ENCODE measurements at places on chromosomes 3 and 15.

DNA sequence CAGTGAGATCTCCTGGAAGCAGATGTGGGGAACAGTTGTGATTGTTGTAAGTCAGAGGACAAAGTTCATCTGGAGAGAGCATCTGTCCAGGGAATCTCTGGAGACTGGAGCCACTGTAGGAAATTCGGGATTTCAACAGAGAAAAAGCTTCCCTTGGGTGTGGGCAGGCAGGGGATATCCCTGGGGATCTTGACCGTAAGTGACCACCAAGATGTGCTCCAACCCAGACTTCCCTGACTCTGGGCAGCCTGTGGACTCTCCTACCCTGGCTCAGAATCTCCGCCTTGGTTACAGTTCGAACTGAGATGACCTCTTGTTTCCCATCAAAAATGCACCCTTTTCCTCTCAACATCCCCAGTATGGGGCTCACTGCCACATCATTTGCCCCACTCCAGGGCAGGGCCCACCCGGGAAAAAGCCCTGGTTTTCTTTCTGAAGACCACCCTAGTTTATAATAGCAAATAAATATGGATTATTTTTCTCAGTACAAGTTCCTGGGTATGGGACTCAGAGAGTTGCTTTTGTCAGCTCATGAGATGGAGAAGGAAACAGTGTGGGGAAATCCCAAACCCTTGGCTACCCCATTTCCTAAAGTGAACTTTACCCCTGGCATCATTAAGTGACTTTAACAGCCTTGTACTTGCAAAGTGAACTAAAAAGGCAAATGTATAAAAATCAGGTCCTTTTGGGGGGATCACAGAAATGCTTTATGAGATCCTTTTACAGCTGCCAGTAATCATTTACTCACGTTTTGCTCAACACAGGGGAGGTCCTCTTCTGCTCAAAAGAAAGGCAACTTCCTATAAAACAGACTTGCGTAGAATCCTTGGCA, 89.9 kb downstream of the CCNL1 start:
- DNase-seq, result no peak

DNA sequence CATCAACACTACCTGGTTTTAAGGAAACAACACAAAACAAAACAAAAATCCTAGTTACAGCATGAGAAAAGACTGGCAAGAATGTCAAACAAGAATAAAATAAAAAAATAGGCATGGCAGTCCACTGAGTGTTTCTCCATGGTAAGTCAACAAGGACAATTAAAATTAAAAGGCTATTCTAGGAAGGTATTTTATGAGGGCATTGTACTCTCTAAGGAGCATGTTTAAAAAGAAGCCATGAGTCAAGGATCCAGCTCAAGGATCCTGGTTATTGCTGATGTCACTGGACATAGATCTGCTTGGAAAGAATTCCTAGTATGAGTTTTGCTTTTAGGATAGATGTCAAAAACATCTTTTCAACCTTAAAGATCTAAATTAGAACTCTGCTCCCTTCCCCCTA, 106.7 kb downstream of the MYO5A start:
- DNase-seq, result no peak

DNA sequence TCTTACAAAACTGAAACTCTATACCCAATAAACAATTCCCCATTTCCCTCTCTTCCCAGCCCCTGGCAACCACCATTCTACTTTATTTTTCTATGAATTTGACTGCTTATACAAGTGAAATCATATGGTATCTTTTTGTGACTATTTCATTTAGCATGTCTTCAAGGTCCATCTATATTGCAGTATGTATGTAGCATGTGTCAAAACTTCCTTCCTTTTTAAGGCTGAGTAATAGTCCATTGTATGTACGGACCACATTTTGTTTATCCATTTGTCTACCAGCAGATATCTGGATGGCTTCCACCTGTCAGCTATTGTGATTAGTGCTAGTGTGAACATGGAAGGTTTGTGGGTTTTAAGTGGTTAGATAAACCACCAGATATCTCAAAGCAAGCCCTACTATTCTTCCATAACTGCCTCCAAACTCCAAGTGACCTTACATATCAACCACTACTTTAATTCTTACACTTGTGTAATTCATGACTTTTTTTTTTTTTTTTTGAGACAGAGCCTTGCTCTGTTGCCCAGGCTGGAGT, 134.7 kb downstream of the TMCC1 start:
- DNase-seq, result no peak

- no peak for DNase-seq
Observed at GRCh38 chr3:39407259-39407629, 724 bp downstream of the RPSA start.

DNA sequence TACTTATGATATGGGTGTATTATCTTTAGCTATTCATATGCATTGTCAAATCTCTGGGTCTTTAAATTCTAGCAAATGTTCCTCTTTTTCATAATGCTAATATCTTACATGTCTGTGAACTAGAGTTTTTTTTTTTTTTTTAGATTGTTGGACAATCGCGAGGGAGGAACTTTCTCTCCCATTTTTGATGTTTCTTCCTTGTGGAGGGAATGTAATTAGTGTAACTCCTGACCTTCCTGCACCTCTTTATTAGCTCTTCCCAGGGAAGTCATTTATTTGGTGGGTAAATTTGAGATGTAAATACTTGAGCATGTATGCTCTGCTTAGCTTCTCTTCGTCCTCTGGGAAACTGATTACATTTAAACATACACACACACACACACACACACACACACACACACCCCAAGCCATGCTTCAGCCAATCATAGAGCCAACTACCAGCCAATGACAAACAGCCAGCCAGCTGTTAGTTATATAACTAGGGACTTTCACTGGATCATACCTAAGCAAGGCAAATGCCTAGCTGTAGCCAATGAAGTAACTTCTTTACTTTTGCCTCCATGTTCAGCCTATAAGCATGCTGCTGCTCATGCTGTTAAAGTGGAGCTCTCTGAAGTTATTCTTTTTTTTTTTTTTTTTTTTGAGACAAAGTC, 8.3 kb upstream of the USP8 start:
- no peak for DNase-seq
